ENCODE measurements at places on chromosomes 6 and 20. TPM values are rescaled to one million over a fixed set of nuclear protein-coding genes. Genes with fewer than 3 reads are reported as not detected.
A peak's percentile ranks its signal among the peaks of the same experiment; 100 is the strongest.

GRCh38 chr6:26389349-26389894 is 6.5 kb downstream of the BTN2A2 start:
- no peak overlapping the region for H3K4me3 ChIP-seq
- no peak overlapping the region for H3K27ac ChIP-seq
- no peaks in the 10 kb centered on the region for H3K27me3 ChIP-seq
- peaks cover 13% of the 10 kb centered on the region for H3K4me1 ChIP-seq
- H3K36me3 ChIP-seq: peaks cover 42% of the 10 kb centered on the region

DNA sequence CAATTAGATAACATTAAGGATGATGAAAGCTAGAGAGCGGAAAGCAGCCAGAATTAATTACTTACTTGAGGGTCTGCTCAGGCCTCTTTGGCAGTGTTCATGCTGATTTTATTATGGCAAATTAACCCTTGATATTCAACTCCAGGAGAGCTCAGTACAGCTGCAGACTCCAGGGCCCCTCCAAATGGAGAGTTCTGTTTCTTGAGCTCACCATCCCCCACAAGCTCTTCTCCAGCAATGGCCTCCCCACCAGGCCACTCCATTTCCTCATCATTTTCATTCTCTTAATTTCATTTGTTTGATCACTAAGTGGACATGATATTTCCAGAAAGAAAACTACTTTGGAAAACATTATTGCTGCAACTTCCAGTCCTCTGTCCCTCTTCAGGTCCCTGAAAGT is 513.3 kb upstream of the NOX3 start:
- H3K27ac ChIP-seq: no peak overlapping the region
- no peak for DNase-seq
- H3K4me3 ChIP-seq: no peak overlapping the region
- H3K4me1 ChIP-seq: peaks cover 3% of the 10 kb centered on the region
- no peaks in the 10 kb centered on the region for H3K27me3 ChIP-seq

- DNase-seq: no peak
- no peaks in the 10 kb centered on the region for H3K36me3 ChIP-seq
- H3K27me3 ChIP-seq: no peaks in the 10 kb centered on the region
- no peaks in the 10 kb centered on the region for H3K4me1 ChIP-seq
These were observed 57.9 kb downstream of the ISM1 start for GRCh38 chr20:13278812-13279570.

- peaks cover 58% of the 10 kb centered on the region for H3K36me3 ChIP-seq
- no peaks in the 10 kb centered on the region for H3K27me3 ChIP-seq
- no peak for DNase-seq
- no peak overlapping the region for H3K4me3 ChIP-seq
These were observed 170.9 kb downstream of the HIVEP2 start for GRCh38 chr6:142773859-142774648.

- peaks cover 30% of the 10 kb centered on the region for H3K4me1 ChIP-seq
- H3K27ac ChIP-seq: no peak overlapping the region
- H3K36me3 ChIP-seq: no peaks in the 10 kb centered on the region
- no peak overlapping the region for H3K4me3 ChIP-seq
- peak; percentile 32 for DNase-seq
These were observed 3.3 kb upstream of the ULBP3 start for GRCh38 chr6:150072201-150072600.

DNA sequence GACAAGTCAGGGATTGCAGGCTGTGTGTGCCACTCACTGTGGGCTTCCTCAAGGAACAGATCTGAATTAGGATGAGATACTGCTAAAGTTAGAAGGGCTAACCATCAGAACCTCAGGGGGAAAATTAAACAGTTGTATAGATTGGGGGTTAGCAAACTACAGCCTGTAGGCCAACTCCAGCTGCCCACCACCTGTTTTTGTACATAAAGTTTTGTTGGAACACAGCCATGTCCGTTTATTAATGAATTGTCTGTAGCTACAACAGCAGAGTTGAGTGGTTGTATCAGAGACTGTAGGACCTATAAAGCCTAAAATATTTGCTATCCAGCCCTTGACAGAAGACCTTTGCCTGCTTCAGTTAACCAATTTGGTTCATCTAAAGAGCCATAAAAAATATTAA is 127.2 kb upstream of the ECI2 start:
- no peak for DNase-seq
- H3K4me3 ChIP-seq: no peak overlapping the region
- no peak overlapping the region for H3K27ac ChIP-seq
- no peaks in the 10 kb centered on the region for H3K36me3 ChIP-seq

DNA sequence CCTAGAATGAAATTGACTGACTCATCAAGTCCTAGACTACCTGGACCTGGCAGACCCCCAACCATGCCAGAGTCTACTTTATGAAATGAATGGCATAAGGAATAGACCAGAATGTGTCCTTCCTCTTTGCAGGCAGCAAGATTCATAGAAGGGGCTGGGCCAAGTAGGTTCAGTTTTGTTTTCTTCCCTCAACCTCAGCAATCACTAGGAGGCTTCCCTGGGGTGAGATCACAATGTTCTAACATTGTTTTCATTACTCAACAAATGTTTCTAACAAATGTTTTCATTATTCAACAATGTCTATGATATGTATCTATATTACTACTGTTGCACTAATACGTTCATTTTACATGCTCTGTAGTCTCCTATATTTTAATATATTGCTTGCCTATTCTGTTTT is 8.4 kb upstream of the FAM162B start:
- H3K4me1 ChIP-seq: no peaks in the 10 kb centered on the region
- no peak overlapping the region for H3K4me3 ChIP-seq
- no peaks in the 10 kb centered on the region for H3K36me3 ChIP-seq
- H3K27ac ChIP-seq: no peak overlapping the region
- no peak for DNase-seq
- H3K27me3 ChIP-seq: peaks cover 9% of the 10 kb centered on the region

DNA sequence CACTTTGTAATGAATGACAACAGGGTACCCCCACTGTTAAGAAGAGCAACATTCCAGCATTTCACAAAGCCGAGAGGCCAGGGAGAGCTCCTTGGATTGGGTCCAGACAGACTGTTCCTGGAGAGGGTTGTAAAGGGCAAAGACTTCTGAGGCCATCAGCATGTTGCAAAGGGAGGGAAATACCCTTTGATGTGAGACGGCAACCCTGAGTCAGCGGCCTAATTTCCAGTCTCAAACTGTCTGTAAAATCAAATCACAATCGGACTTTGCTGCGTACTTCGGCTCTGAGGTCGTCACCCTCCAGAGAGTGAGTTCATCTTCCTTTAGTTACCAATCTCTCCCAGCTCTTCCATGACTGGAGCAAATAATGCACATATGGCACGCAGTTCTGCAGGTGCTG is 101.0 kb upstream of the DTNBP1 start:
- H3K4me1 ChIP-seq: peaks cover 15% of the 10 kb centered on the region
- H3K27me3 ChIP-seq: no peaks in the 10 kb centered on the region
- no peaks in the 10 kb centered on the region for H3K36me3 ChIP-seq
- no peak for DNase-seq

- H3K27ac ChIP-seq: no peak overlapping the region
- H3K4me3 ChIP-seq: no peak overlapping the region
- DNase-seq: no peak
These were observed 94.8 kb downstream of the PTCHD4 start for GRCh38 chr6:48016020-48016755.

Gene HINT3
- 7.1 TPM for total RNA-seq

Gene GGTLC1
- not detected for total RNA-seq

All from activated T-helper 2 cell treated with anti-CD3 and anti-CD28 coated beads, Interferon-gamma antibody, Interleukin-2, Interleukin-4, amounts not matched to agents 10 μg/mL and 5 μg/mL and 100 μg/mL, durations not matched to agents 14 hours and 24 hours and 36 hours (primary cell).